Thoracic aorta (tissue), 2 donors: ENCODE measurements at places on chromosomes 4 and X. TPM values are rescaled to one million over a fixed set of nuclear protein-coding genes. Genes with fewer than 3 reads are reported as not detected.

DNA sequence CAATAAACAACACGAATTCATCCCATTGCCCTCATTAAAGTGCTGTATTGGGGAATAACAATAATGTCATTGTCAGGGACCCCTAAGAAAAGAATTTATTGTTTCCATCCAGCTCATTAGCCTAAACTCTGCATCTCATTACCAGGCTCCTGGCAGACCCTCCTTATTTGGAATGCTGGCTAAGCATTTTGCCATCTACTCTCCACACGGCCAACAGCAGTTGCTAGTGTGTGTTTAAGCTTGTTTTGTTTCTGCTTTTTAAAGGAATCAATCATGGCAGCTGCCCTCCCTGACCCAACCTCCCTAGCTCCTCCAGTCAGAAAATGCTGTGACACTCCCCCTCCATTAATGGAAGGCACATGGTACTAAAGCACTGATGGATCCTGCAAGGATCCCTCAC is 43.5 kb downstream of the GATB start:
- no peak for DNase-seq

DNA sequence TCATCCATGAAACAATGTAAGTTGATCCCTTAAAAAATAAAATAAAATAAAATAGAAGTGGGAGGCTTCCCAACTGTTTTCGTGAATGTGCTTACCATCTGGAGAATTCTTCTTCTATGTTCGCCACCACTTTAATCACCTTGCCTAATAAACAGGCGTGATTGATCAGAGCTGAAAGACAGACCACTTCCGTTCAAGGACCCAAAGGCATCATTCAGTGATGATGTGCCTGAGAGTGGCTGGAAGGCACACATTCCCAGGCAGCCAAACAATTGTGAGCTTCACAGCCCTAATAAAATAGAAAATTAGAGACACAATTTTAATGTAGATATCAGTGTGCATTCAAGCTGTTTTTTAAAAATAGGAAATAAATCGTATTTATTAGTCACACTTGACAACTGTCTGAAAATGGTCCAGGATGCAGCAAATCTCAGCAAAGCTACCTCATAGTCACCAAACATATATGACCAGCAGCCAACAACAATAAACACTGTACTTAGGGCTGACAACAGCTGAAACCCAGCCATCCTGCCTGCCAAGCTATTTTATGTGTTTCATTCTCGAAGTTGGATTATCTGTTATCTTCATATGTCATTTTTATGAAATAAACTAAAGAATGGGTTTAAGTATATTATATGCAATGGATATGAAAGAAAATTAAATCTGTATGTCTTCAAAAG is 163.2 kb upstream of the FAM9B start:
- DNase-seq: no peak

GRCh38 chrX:16160729-16161128 is 6.6 kb upstream of the MAGEB17 start:
- DNase-seq: no peak

The CPE gene
- 395 TPM for total RNA-seq
